ENCODE measurements at places on chromosomes 1 and 21. TPM values are rescaled to one million over a fixed set of nuclear protein-coding genes. Genes with fewer than 3 reads are reported as not detected.

The FAM229A gene
- 4.6 TPM for total RNA-seq

The ESRRG gene
- total RNA-seq: not detected

The KRTAP13-2 gene
- not detected for total RNA-seq

The VAMP4 gene
- total RNA-seq: 6.1 TPM

The ALX3 gene
- total RNA-seq: not detected

The SPRR2B gene
- total RNA-seq: not detected

The LMX1A gene
- not detected for total RNA-seq

The TCHHL1 gene
- not detected for total RNA-seq

The MACO1 gene
- 17.1 TPM for total RNA-seq

The RGS1 gene
- total RNA-seq: 29.4 TPM

The CLDN17 gene
- not detected for total RNA-seq

The SPRR1B gene
- total RNA-seq: not detected

The PEX14 gene
- total RNA-seq: 18.0 TPM

The CFHR1 gene
- total RNA-seq: not detected

The ASCL5 gene
- total RNA-seq: 0.29 TPM

The MEGF6 gene
- total RNA-seq: 2.5 TPM

The PKP1 gene
- total RNA-seq: not detected

The NBPF6 gene
- not detected for total RNA-seq

The KCNJ15 gene
- total RNA-seq: 0.43 TPM

The FAM72C gene
- 25.9 TPM for total RNA-seq

The DNALI1 gene
- total RNA-seq: not detected

The SOD1 gene
- 286 TPM for total RNA-seq

The PSEN2 gene
- total RNA-seq: 2.5 TPM

The S100A3 gene
- not detected for total RNA-seq

The TFF2 gene
- total RNA-seq: not detected

The MAP10 gene
- total RNA-seq: 1.3 TPM

The PERM1 gene
- not detected for total RNA-seq

The SAMSN1 gene
- 71.4 TPM for total RNA-seq

The PCAT6 gene
- total RNA-seq: 0.94 TPM

The SLC6A17 gene
- 0.18 TPM for total RNA-seq

The GJA5 gene
- total RNA-seq: not detected

The CRP gene
- not detected for total RNA-seq

The RGS21 gene
- not detected for total RNA-seq

The MCOLN3 gene
- 0.29 TPM for total RNA-seq

The SLC30A2 gene
- total RNA-seq: not detected

The FCGR2B gene
- not detected for total RNA-seq

The FHL3 gene
- 26.6 TPM for total RNA-seq

The GPATCH3 gene
- total RNA-seq: 8.7 TPM

The ANKRD34A gene
- total RNA-seq: 6.6 TPM

The FAAH gene
- 3.0 TPM for total RNA-seq

The KCNQ4 gene
- 0.38 TPM for total RNA-seq

The NASP gene
- 227 TPM for total RNA-seq

Measured in activated CD8-positive, alpha-beta T cell treated with anti-CD3 and anti-CD28 coated beads for 36 hours (primary cell).